ENCODE measurements at places on chromosomes 7 and 10.

- DNase-seq, result no peak
These were observed 70.1 kb downstream of the RNF133 start for GRCh38 chr7:122628651-122629411.

GRCh38 chr10:60908031-60908430, 36.0 kb downstream of the RHOBTB1 start:
- no peak for DNase-seq

GRCh38 chr7:28840592-28840995, 117.5 kb downstream of the TRIL start:
- no peak for DNase-seq

- peak; percentile 25 for DNase-seq
These were observed 17.9 kb upstream of the CYREN start for GRCh38 chr7:135188298-135188984.

DNA sequence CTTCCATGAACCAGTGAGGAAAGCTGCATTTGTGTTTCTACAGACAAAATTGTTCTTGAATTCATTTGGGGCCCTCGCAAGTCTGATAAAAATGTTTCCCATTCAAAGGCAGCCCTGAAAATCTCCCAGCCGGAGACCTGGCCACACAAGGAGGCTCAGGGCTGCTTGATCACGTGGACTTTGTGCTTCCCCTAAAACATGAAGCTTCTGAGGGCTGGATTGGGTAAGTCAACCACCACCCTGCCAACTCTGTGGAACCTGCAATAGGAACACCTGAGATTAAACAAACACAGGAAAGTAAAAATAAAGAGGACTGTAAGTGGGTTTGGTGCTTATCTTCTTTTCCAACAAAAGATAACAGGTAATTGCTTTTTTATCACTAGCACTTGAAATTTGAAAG, 133.8 kb downstream of the C10orf90 start:
- no peak for DNase-seq

DNA sequence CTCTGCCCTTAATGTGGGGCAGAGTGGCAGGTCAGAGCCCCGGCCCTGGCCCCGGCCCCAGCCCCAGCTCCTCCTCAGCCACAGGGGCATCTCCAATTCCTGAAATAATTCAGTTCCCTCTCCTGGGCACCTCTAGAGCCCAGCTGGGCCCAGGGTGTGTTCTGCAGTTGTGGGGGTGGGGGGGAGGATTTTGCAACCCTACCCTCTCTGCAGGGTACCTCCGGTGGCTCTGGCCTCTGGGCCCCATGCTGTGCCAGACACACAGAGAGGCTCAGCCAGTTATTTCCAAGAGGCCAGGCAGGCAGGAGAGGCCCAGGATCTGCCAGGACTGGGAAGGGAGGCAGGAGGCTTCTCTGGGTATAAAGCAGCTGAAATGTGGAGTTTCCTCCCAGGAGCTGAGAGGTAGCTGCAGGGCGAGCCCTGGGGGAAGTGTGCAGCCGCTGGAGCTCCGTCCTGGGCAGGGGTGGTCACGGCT, 47.9 kb downstream of the PWWP2B start:
- DNase-seq, result no peak

- DNase-seq, result no peak
These were observed 462.9 kb upstream of the ZMIZ1 start for GRCh38 chr10:78605800-78606350.

DNA sequence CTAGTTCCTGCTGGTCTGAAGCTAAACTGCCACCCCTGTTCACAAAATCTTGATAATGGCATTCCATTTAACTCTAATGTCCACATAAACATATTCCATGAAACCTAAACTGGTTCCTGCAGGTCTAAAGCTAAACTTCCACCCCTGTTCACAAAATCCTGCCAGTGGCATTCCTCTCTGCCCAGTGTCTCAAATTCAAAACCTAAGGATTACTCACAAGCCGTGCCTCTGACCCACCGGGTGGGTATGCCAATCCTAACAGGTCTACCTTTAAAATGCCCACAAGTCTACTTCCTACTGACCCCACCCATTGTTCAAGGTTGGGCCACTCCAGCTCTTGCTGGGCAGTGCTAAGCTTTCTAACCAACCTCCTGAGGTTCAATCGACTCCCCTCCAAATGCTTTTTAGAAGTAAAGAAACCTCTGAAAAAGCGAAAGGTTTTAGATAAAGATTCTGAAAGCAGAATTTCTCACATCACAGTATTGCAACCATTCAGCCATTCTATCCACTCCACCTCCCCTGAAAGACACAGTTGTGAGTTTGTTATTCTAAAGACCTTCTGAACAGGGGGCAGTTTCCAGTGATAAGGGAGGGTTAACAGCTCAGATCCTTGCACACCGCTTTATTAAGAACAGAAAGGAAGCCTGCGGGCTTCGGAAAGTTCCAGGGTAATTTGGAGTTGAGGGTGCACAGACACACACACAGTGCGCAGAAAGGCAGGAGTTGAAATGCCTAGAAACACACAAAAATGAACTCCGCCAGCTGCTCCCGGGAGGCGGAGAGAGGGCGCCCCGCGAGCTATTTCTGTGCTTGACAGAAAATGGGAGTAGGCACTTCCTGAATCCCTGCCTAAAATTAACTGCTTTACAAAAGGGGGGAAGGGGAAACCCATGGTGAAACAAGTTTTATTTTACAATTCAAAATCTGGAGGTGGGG, 87.7 kb downstream of the TNS3 start:
- no peak for DNase-seq

GRCh38 chr10:76301950-76302349, 870.5 kb downstream of the LRMDA start:
- DNase-seq, result no peak

GRCh38 chr10:36051500-36051991, 409.4 kb upstream of the FZD8 start:
- DNase-seq, result no peak

DNA sequence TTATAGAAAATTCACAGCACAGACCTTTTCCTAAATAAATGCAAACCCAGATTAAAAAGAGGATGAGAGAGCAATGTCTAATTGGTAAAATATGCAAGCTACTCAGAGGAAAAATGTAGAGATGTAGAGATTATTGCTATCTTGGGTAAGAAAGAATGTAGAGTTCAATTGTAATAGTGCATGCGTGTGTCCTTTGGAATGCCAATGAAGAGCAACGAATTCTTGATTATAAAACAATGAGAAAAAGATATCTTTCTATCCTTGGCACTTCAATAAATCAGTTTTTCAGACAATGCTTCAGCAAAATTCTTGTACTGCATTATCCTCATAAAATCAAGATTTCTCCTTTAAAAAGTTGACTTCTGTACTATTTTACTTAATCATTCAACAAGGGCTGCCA, 50.9 kb downstream of the SEMA3D start:
- no peak for DNase-seq

Data from activated naive CD4-positive, alpha-beta T cell treated with anti-CD3 and anti-CD28 coated beads, Interleukin-2, amount 50 U/mL, for 72 hours (primary cell).